ENCODE measurements at places on chromosomes 2 and 18.

DNA sequence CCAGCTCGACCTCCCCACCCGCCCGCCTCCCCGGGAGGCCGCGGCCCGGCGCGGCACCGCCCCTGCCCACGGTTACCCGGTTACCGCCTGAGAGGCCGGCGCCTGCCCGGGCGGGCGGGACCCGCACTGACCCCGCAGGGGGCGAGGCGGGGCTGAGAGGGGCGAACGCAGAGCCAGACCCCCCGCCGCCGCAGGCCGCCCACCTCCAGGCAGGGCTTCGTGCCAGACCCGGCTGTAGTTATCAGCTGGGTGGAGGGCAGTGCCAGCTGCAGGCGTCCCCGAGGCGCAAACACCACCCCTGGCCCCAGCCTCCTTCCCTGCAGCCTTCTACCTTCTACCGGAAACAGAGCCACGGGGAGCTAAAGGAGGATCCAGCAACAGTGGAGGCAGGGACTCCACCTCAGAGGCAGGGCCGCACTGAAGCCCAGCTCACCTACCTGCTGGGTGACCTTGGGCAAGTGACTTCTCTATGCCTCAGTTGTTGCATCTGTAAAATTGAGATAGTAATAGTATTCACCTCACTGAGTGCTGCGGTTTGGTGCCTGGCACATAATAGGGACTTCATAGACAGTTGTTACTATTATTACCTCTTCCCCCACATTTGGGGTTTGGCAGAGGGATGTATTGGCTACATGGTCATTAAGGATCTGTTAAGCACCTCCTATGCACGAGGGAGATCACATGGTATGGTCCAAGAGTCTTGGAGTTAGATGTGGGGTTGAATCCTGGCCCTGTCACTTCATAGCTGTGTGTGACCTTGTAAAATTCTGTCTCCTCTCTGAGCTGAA, 231.6 kb upstream of the SMAD2 start:
- no peak for DNase-seq

GRCh38 chr2:233919938-233920337, 2.8 kb downstream of the TRPM8 start:
- DNase-seq, result no peak

DNA sequence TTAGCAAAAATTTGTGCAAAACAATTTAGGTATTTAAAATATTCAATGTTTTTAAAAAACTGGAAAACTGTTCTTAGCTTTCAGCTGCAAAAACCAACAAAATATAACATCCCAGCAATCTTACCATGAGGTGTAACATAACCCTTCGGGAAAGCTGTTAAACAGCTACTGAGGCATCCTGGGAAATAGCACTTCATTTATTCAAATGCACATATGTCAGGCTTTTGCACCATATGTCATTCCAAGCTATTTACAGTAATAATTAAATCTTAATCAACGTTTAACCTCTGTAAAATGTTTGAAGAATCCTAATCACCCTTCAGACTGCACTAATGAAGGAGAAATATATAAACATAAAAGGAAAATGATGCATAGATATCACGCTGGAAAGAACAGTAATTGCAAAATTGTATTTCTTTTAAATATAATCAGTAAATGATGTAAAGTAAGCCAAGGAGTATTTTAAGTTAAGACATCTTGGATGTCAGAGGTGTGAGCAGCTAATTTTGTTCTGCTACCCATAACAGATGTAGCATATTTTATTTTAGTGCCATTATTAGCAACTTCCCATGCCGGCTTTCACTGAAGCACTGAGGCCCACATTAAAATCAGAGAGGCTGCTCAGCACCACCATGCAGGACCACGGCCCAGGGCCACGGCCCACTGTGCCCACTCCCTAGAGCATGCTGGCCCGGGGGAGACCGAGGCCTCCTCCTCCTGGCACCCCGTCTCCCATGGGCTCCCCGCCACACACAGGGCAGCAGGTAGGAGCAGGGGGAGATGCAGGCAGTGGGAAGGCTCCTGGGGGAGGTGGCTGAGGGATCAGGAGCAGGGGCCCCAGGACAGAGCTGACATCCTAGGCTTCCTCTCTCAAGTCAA, 30.9 kb downstream of the EMX1 start:
- DNase-seq, result no peak

- no peak for DNase-seq
Measured at GRCh38 chr2:108586116-108586515, 51.8 kb downstream of the LIMS1 start.

- no peak for DNase-seq
Measured at GRCh38 chr2:127453392-127454171, 35.4 kb downstream of the PROC start.

DNA sequence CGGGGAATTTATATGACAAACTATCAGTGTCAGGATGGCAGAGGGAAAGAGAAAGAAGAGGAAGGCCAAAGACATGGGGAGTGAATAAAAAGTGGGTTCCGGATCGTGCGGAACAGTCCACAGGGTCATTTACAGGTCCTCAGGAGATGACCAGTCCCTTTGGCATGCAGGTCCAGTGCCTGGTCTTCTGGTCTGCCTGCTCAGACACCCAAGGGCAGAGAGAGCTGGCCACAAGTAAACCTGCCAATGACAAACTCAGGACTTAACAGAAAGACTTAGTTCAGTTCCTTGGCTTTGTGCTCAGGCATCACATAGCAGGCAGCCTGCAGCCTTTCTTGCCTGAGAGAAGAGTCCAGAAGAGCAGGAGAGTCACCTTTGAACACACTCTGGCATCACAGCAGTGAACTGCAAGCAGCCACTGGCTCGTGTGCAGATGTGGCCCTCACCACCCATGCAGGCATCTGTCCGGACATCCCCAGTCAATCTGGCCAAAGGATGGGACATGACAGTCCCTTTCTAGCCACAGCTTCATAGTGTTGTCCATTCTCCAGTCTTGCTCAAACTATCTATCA, 14.0 kb downstream of the TMEM127 start:
- DNase-seq, result no peak

DNA sequence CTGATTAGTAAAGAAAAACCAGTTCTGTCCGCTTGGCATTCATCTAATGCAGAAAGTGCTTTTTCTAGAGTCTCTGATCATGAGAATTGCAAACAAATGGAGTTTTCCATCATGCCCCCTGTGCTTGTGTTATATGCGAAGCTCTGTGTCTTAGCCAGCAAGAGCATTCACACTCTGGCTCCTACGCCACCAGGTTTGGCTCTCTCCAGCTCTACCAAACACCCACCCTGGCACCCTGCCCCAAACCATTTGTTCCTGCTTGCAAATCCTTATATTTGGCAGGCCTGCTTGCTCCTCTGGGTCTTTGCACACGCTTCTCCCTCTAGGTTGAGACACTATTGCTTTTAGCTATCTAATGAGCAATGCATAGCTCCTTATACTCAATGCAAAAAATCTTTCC, 204.1 kb upstream of the CYRIA start:
- no peak for DNase-seq

- no peak for DNase-seq
Measured at GRCh38 chr2:160973991-160974390, 186.2 kb upstream of the TANK start.

DNA sequence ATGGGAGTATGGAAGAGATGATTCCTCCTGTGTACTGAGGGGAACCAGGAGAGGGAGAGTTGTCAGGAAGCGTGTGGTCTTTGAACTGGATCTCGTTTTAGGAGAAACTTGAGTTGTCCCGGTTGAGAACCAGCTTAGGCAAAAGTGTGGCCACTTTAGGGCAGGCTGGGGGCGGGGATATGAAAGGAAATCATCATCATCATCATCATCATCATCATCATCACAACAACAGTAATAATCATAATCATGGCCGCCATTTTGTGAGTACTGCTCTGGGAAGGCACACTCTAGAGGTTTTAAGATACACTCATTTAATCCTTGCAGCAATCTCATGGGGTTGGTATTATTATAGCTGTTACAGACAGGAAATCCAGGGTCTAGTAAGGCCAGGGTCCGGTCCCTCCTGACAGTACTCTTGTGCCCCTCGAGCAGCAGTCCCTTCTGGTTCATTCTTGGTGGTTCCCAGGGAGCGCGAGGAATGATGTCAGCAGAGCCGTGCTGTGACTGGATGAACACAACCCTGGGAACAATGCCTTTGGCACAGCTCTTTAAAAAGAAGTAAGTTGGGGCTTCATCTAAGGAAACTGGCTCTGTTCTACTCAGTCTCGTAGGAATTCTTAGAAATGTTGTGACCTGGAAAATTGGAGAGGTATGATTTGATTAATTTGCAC, 33.8 kb downstream of the PARD3B start:
- no peak for DNase-seq

- no peak for DNase-seq
Measured at GRCh38 chr2:207594264-207594663, 30.9 kb downstream of the METTL21A start.

DNA sequence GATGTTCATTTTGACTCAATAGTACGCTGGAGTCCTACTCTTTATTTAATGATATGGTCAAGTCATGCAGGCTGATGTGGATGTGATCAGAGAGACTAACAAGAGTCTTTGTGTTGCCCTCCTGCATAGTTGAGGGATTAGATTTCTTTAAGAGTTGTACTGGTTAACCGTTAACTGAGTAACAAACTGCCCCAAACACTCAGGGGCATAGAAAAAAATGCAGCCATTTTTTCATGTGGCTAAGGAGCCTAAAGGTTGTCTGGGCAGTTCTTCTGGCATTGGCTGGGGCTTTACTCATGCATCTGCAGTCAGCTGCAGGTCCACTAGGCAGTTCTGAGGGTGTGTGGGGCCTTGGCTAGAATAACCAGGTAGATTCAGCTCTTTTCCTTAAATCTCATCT, 32.5 kb downstream of the DOCK10 start:
- DNase-seq, result no peak

- no peak for DNase-seq
Measured at GRCh38 chr2:3587432-3587831, 7.5 kb upstream of the COLEC11 start.

- no peak for DNase-seq
Measured at GRCh38 chr2:157837851-157838441, 38.2 kb downstream of the ACVR1 start.

DNA sequence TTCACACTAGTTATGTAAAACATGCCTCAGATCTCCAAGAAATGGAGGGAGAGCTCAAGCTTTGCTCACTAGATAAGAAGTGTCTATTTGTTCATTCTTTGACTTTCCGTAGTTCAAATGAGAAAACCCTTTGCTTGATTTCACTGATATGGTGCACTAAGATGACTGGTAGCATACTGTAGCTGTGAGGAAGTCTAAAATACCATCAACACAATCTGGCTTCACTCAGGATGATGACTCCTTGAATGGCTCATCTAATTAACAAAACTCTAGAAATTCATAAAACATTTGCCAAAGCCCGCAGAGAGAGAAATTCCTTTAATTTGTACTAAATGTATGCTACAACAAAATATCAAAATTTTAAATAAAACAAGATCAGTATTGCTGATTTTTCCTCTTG, 152.8 kb upstream of the STK17B start:
- no peak for DNase-seq

- no peak for DNase-seq
Measured at GRCh38 chr2:162038725-162039124, 35.3 kb downstream of the DPP4 start.
